ENCODE measurements at places on chromosomes 2 and 18. TPM values are rescaled to one million over a fixed set of nuclear protein-coding genes. Genes with fewer than 3 reads are reported as not detected.

DNA sequence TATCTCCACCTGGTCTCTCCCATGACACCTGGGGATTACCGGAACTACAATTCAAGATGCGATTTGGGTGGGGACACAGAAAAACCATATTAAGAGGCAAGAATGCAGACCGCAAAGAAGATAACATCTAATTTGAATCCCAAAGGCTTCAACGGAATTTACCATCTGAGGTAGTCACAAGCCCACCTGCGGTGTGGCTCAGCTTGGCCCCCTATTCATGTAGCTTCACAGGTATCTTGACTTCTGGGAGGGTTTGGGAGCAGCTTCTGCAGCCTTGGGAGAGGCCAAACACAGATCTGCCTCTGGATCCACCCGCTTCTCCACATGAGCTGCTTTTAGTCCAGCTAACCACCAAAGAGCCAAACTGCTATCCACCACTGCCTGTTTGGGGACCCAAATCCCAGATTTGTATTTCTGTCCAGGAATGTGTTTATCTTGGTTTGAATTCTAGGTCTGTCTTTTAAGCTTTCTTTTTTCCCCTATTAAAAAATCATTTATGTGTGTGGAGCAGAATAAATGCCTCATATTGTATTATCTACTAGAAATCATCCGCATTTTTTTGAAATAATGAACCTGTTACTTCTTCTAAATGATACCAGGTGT lies 247.6 kb downstream of the DLGAP1 start:
- no peak for DNase-seq

PSTPIP2 gene
- 17.1 TPM for polyA plus RNA-seq

DNA sequence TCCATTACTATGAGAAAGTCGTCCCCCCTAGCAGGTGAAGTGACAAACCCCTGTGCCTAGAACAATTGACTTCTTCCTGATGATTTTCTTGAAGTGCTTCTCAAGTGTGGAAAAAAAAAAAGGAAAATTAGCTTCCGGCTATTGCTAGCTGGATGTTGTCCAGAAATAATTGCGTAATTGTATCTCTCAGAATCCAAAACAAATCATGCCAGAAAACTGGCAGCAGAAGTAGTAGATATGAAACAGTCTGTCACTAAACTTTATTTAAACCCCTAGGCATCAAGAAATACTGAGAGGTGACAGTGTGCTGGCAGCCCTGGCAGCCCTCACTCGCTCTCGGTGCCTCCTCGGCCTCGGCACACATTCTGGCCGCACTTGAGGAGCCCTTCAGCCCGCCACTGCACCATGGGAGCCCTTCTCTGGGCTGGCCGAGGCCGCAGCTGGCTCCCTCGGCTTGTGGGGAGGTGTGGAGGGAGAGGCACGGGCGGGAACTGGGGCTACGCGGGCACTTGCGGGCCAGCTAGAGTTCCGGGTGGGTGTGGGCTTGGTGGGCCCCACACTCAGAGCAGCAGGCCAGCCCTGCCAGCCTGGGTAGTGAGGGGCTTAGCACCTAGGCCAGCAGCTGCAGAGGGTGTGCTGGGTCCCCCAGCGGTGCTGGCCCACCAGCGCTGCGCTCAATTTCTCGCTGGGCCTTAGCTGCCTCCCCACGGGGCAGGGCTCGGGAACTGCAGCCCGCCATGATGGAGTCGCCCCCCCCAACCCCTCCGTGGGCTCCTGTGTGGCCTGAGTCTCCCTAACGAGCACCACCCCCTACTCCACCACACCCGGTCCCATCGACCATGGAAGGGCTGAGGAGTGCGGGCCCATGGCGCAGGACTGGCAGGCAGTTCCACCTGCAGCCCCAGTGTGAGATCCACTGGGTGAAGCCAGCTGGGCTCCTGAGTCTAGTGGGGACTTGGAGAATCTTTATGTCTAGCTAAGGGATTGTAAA lies 80.5 kb upstream of the ABCA12 start:
- DNase-seq = no peak

STK11IP gene
- polyA plus RNA-seq = 31.2 TPM

SPHKAP gene
- 4.2 TPM for polyA plus RNA-seq

RUFY4 gene
- 0.32 TPM for polyA plus RNA-seq

CPO gene
- 1.7 TPM for polyA plus RNA-seq

- DNase-seq = no peak
Observed at GRCh38 chr2:175973373-175973772, 28.7 kb downstream of the LNPK start.

DNA sequence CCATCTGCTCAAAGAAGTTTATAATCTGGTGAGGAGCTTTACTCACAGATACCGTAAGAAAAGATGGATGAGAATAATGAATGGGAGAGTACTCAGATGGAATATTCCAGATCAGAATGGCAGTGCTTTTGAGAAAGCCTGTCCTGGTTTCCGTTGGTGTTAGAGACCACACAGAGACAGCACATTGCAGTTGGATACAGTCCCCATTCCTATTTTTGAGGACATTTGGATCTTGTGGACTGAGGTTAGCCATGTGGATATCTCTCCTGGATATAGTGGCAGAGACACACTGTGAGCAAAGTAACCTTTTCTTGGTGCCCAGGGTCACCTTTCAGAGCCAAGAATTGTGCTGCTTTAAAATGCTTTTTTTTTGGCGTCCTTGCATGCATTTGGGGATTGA lies 63.7 kb downstream of the TANC1 start:
- DNase-seq = no peak

GRCh38 chr2:127067620-127068350 lies 39.2 kb downstream of the BIN1 start:
- DNase-seq = no peak

FRZB gene
- 10.9 TPM for polyA plus RNA-seq

- no peak for DNase-seq
Observed at GRCh38 chr2:219681694-219682300, 54.4 kb downstream of the SLC4A3 start.

DNA sequence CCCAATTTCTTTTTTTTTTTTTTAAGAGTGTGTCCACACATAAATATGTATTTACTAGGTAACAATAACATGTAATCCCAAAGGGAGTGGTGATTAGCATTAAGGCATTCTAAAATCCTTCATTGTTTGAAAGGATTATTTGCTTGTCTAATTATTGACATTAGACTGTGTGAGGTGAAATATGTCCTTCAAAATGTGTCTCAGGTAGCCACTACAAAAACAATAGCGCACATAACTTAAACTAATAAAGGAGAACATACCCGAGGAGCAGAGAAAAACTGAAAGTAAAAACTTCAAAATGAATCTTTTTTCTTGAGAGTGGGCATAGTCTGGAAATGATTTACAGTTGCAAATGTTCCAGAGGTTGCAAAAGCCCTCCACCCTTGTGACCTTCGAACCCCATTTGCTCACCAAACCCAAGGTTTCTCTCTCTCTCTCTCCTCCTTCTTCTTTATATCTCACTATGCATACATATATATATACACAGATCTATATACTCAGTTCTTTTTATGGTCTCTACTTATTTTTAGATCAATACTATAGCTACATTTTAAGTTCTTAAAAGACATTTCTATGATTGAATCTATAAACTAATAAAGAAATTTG lies 24.4 kb upstream of the FRZB start:
- no peak for DNase-seq

EPB41L5 gene
- polyA plus RNA-seq = 106 TPM

CD8B gene
- polyA plus RNA-seq = 0.88 TPM

- DNase-seq = no peak
Observed at GRCh38 chr2:223313101-223313500, 261.1 kb downstream of the KCNE4 start.

DNA sequence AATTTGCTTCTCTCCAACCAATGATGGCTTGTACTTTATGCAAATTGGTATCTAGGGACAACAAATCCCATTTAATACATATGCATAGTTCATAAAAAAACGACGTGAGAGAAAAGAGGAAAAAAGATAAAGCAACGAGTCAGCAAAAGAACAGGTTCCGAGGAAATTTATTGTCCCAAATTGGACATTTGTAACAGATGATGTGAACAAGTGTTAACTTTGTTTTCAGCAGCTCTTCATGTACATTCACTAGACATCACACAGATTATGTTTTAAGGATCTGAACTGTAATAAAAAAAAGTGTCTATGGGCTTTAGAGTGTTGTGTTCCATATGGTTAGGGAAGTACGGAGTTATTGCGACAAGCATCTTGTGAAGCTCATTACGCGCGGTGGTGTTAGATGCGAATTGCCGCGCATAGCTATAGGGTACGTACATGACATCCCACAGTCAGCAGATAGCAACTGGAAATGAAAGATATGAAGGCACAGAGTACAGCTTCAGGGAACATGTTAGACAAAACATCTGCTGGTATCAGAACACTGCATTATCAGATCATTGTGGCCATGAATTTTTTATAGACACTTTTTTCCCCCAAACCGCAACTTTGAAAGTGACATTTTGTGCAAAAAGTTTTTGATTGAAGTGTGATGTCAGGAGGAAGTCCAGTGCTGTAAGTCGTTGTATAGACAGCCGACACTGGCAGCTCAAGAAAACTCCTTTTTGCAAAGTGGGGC lies 1073.1 kb upstream of the FANCL start:
- DNase-seq = no peak

All from left kidney (tissue), 8 donors.